ENCODE measurements at places on chromosomes 1 and 21.

GRCh38 chr1:202862679-202863560 is 26.0 kb downstream of the RABIF start:
- no peak for DNase-seq

DNA sequence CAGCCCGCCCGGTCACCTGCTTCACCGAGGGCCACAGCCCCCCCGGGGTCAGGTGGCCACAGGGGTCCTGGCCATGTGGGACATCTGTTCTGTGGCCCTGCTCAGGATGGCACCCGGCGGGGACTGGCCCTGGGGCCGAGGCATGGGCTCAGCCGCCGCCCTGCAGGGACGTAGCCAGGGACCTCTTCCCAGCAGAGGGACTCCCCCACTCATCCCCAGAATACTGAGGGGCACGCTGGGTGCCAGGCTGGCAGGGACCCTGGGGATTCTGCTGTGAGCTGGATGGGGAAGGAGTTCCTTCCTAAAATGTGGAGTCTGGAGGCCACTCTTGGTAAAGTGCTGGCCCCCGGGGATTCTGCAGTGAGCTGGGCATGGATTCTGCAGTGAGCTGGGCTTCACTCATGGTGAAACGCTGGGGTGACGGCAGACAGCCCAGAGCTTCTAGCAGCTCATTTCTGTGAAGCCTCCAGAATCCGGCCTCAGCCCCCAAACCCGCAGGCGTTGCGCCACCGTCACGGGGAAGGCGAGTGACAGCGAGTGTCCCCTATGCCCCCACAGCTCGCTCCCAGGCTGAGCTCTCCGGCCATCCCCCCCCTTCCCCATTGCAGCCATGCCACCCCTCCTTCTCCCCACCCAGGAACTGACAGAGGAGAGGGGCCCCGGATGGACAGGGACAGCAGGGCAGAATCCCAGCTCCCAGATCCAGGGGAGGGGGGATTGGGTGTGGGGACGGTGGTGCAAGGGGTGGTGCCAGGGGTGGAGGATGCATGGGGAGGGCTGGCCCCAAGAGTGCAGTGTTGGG is 1.4 kb downstream of the ITGB2 start:
- DNase-seq = no peak

- no peak for DNase-seq
Measured at GRCh38 chr1:41521766-41522165, 37.3 kb upstream of the EDN2 start.

DNA sequence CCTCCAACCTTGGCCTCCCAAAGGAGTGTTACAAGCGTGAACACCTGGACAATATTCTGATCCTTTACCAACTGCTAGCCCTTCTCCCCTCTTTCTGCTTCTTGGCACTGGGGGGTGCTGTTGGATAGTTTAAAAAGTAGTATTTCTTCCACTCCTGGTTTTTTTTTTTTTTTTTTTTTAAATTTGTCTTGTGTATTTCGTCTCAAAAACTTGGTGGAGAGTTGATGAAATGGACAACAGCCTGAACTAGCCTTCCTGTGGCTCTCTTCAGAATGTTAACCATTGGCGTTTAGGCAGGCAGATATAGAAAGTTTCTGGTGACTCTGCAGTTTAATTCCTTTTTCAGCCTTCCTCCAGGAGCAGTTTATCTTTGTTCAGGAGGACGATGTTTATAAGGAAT is 69.7 kb upstream of the USP24 start:
- DNase-seq = no peak

GRCh38 chr1:151455231-151455630 is 4.1 kb downstream of the POGZ start:
- no peak for DNase-seq

GRCh38 chr1:192860478-192861185 is 51.8 kb downstream of the RGS2 start:
- no peak for DNase-seq

DNA sequence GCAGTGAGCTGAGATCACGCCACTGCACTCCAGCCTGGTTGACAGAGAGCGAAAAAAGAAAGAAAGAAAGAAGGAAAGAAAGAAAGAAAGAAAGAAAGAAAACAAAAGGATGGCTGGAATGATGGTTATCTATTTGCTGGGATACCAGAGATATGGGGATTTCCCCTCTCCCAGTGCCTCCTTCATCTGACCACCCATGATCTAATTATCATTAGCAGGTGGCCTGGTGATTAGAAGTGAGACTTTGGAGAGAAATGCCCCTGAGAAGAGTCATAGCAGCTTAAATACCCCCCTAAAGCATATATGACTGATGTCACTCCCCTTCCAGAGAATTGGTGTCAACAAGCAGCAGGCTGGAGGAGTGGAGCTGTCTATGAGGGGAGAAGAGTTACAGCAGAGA is 1.3 kb upstream of the NPPB start:
- DNase-seq = no peak

GRCh38 chr1:71298633-71299032 is 217.8 kb upstream of the ZRANB2 start:
- DNase-seq = no peak

DNA sequence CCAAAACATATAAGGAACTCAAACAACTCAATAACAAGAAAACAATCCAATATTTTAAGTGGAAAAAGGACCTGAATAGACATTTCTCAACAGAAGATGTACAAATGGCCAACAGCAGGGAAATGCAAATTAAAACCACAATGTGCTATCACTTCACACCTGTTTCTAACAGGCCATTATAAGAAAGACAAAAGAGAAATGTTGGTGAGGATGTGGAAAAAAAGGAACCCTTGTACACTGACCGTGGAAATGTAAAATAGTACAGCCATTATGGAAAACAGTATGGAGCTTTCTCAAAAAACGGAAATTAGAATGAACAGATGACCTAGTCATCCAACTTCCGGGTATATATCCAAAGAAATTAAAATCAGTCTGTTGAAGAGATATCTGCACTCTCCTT is 37.8 kb upstream of the CD2 start:
- no peak for DNase-seq

Data from stimulated activated CD8-positive, alpha-beta memory T cell treated with anti-CD3 and anti-CD28 coated beads, Interleukin-4, amount 100 ng/mL, for 1 hour (primary cell).